Midbrain (tissue), 1 donor: ENCODE measurements at places on chromosomes 12 and 14.
A peak's percentile ranks its signal among the peaks of the same experiment; 100 is the strongest.

GRCh38 chr14:55693904-55694303 lies 113.9 kb downstream of the KTN1 start:
- no peak for DNase-seq

DNA sequence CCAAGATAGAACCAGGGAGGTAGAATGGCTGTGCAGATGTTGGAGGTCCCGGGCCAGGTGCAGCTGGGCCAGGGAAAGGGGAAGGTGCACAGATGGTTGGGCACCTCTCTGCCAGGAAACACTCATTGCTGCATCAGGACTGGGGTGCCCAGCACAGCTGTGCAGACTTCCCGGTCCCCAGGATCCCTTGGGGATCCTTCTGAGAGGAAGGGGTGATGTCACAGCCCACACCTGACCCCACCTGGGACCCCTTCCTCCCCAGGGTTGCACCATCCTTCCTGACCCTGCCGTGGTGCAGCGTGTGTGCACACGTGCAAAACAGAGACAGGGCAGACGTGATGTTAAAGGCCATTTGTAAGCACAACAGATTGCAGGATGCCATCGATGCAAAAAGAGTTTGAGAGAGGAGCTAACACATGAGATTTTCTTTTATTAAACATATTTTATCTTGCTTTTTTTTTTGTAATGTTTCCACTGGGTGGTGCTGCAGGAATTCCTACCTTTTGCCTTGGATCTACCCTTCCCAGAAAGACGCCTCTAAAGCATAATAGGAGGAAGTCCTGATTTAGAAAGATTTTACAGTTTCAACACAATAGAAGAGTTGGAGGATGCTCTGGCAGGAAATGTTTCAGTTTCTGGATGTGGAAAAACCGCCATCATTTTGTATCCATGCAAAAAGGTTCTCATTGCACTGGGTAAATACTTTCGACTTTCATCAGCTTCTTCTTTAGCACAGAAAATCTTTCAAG lies 14.8 kb downstream of the ELK3 start:
- DNase-seq = no peak

DNA sequence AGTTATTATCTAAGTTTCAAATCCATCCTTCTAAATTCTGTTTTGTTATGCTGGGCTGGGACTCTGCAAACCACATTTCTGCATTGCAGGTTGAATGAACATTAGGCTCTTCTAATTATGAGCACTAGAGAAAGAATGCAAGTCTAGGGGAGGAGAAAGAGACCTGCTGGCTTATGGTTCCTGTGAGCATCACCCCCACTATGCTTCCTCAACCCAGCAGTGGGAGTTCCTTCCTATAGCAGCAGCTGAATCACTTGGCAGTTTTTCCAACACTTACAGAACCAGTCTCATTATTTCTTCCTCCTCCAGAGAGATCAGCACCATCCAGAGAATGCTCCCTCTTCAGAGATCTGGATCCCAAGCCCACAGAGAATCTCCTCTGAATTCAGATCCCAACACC lies 297.7 kb upstream of the CLEC14A start:
- DNase-seq = no peak

DNA sequence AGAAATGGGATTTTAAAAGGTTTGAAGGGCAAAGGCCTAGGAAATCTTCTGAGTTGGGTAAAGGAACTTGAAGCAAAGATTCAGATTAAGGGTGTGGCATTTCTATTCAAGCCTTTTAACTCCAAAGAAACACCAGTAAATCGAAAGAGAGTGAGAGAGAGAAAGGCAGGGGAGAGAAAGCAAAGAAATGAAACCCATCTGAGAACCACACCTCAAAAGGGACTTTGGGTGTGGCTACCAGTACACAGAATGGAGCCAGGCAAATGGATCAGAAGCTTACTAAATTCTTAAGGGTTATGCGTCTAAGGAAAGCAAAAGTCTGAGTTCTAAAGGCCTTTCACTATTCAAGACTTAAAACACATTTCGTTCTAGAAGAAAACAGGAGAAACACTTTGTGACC lies 277.4 kb downstream of the BCL11B start:
- DNase-seq = no peak

DNA sequence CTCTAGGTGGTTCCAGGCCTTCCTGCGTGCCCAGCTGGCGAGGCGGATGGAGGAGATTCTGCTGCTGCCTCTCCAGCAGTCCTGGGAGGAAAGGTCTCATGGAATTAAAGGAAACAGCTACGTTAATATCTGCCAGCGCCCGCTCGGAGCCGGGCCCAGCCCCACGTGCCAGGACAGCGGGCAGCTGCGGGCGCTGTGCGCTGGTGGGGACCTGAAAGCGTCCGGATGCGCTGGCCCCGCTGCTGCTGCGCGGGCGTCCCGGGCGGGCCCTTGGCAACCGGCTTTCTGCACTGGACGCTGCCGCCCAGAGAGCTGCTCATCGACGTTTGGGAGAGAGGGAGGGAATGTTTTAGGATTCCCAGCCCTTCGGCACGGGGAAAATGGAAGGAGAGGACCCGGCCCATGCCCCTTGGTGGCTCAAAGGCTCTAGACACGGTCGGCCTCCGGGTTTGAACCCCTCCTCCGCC lies 8.6 kb upstream of the DYNC1H1 start:
- no peak for DNase-seq

GRCh38 chr12:45575417-45575816 lies 154.1 kb upstream of the ARID2 start:
- DNase-seq = no peak

GRCh38 chr12:53218551-53219291 lies 11.7 kb upstream of the ITGB7 start:
- no peak for DNase-seq

DNA sequence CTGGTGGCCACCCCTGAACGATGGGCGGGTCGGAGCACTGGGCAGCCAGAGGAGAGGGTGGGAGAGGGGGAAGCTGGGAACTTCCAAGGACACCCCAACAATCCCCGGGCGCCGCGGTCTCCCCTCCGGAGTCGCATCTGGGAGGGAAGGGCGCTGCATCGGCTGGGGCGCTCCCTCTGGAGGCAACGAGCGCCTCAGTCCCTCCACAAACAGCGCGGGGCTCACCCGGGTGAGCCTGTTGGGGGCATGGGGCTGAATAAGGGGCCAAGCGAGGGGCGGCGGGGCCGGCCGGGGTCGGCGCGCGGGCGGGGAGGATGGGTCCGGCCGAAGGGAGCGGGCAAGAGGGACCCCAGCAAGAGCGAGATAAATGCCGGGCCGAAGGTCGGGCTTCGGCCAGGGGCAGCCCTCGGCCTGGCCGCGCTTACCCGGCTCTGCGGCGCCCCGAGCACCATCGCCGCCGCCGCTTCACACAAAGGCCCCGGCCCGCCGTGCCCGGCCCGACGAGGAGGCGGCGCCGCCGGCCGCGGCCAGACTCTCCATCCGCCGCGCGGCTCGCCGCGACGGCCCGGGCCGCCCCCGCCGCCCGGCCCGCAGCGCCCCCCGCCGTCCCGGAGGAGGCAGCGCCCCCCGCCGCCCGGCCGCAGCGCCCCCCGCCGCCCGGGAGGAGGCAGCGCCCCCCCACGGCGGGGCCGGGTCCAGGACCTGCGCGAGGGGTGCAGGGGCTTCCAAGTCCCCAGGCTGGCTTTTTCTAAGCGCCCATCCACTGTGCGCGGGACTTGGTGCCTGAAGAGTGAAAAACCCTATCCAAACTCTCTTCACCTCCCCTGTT lies at the start of gene ZBTB39:
Gene ZBTB39, minus strand, starts transcription at position 567 of the 829 bp plus-strand sequence. CDS start 1,629 bp downstream, outside the sequence.
- peak; percentile 60 for DNase-seq

DNA sequence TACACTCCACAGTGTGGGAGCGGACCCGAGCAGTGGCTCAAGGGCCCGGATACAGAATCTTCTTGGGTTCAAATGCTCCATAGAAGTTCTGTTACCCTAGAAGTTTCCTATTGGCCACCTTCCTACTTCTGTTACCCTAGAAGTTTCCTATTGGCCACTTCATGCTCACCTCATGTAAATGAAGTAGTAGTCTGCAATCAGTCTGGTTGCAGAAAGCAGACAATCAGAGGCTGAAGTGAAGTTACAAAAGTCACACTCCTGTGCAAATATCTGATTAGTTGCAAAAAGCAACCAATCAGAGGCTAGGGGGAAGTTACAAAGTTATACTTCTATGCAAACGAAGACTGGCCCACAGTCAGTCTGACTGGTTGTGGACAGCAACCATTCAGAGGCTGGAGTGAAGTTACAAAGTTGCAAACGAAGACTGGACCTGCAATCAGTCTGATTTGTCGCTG lies 77.8 kb upstream of the CPNE8 start:
- DNase-seq = no peak

DNA sequence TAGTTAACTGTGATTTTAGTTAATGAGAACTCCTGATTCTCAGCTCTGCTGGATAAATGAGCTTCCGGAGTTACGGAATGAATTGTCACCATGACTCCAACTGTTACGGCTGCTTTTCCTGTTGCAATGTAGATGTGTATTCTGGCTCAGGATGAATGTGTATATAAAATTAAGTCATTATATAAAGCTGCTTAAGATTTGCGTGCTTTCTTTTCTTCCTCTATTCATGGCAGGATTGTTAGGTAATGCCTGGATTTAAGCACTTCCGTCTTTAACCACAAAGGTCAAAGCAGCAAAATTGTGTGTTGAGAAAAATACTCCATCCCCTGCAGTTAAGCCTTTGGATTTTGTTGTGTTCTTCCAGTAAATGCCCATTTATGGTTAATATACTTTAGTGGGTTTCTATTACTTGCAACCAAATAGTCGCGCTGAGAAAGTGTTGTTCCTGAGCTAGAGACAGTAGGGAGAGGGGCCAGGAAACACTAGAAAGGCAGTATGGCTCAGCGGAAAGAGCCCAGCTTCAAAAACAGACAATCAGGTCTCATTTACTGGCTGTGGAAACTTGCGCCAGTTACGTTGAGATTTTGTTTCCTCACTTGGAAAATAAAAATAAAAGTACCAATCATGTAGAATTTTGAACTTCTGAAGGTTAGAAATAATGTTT lies 9.4 kb upstream of the CCDC175 start:
- DNase-seq = no peak
